Amygdala (tissue), 56 donors: ENCODE measurements at places on chromosomes 4 and X.

- DNase-seq = no peak
Observed at GRCh38 chr4:33160126-33160525, 2440.0 kb downstream of the PCDH7 start.

DNA sequence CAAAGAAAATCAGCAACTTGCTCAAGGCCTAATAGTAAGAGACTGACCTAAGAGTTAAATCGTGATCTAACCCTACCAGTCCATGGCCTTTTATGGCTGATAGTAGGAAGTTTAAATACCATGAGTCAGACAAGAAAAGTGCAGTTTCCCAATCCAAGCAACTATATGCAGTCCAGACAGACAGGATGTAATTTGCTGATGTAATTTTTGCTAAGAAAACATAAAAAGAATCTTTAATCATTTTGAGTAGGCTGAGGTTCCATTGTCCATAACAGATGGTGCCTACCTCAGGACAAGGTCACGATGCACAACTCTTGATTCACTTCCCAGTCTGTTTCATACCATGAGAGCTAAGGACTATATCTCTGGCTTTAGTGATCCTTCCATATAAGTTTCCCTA lies 317.5 kb upstream of the GRIA3 start:
- DNase-seq = no peak

DNA sequence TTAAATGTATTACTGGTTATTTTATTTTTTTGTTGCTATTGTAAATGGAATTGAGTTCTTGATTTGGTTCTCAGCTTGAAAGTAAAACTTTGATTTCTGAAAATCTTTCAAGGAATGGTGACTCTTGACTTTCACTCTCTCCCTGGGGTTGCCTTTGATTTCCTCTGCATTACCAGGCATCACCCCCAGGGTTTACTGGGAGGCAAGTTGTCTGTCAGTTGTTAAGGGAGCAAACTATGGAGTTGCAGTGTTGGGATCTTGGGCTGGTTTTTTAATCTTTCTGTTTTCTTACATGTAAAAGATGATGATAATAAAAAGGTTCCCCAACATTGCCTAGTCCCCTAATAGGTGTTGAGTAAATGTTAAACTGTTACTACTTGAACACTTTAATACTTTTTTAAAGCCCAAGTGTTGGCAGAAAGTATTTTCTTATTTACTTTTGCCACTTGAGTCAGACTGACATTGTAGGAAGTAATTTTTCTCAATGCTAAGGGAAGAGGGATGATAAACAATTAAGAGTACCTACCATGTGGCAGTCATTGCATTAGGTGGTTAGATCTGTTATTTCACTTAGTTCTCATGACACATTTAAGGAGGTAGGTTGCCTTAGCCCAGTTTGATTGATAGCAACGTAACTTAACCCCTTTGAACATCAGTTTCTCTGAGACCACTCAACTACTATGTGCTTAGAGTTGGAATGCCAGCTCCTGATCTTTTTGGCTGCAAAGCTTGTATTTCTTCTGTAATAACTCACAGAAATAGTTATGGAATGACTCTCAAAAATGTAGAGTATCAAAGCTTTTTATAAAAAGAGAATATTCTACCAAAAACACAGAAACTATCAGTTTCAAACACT lies 67.1 kb downstream of the DCLK2 start:
- DNase-seq = no peak

DNA sequence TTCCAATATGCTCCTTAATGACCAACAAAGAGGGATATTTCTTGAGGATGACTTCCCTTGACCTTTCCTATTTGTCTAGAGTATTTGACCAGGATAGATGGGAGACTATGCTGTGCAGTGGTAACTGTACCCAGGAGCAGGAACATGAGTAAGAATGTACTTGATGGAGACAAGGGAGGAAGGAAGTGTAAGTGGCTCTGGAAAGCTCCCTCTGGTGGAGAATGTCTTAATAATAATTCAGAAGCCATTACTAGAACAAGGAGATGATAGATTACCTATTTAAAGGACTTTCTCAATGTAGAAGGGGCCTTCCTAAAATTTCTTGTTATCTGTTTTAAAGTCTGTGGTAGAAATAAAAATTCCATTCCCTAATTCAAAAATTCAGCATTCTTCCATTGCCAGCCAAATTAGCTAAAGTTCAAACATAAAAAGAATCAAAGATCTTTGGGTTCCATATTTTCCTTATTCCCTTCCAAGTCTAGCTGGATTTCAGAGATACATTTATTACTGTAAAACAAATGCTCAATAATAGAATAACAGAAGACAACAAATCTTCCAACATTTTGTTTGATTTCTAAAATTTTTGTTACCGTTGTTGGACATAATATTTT lies 83.8 kb downstream of the GRID2 start:
- no peak for DNase-seq

- DNase-seq = no peak
Observed at GRCh38 chr4:39814403-39815185, 116.7 kb downstream of the UBE2K start.

- no peak for DNase-seq
Observed at GRCh38 chr4:28010577-28011240, 1150.1 kb downstream of the STIM2 start.

DNA sequence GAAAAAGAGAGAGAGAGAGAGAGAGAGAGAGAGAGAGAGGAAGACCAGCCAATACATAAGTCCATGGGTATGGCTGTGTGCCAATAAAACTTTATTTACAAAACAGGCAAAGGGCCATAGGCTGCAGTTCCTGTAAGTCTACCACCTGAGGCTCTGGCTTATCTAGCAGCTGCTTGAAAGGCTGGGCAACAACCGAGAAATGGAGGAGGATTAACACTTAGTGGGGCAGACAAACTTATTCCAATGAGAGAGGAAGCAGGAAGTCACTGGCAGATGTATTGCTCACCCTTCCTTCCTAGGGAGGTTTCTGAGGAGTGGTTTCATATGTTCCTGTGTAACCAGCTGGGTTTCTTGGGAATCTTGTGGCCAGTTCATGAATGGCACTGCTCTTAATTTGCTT lies 4.7 kb upstream of the GPR143 start:
- DNase-seq = no peak

GRCh38 chrX:53681661-53682060 lies 4.9 kb downstream of the HUWE1 start:
- DNase-seq = no peak

GRCh38 chr4:35938936-35939335 lies 305.4 kb downstream of the ARAP2 start:
- no peak for DNase-seq

DNA sequence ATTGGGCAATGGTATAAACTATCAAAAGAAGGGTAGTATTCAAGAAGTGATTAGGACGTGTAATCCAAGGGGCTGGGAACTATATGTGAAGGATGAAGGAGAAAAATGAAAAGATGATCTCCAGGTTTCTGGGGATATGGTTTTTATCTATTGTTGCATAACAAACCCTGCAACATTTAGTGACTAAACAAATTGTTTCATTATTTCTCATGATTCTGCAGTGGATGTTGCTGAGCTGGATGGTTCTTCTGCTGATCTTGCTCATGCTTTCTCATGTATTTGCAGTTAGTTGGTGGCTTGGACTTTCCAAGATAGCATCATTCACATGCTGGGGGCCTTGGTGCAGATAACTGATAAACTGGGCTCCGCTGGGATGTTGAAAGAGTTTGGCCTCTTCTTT lies 29.1 kb downstream of the PHOX2B start:
- DNase-seq = no peak

- DNase-seq = no peak
Observed at GRCh38 chr4:173502282-173502681, 27.7 kb downstream of the HAND2 start.

- no peak for DNase-seq
Observed at GRCh38 chr4:82367438-82368097, 6.2 kb downstream of the HNRNPD start.

- DNase-seq = no peak
Observed at GRCh38 chr4:109746728-109747127, 16.9 kb upstream of the PLA2G12A start.

DNA sequence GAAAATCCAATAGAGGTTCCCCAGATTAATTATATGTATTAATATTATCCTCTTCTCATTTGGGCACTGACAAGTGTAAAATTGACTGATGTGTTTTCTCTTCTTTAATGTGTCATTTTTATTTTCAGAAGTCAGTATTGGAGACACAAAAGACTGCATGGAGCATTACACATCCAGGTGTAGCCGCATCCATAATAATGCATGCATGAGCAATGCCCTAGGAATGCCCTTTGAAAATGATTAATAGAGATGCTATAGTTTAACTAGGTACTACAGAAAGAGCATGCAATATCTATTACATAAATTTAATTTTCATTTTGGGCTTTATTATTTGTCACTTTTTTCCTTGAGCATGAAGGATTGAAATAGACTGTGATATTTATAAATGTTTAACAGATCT lies 509.9 kb downstream of the SPOCK3 start:
- no peak for DNase-seq
